CD4-positive, alpha-beta T cell treated with Interleukin-21 for 1 hour (primary cell): ENCODE measurements at places on chromosomes 5 and 9.

GRCh38 chr9:125730168-125730567 lies 17.0 kb upstream of the PBX3 start:
- DNase-seq, result no peak

- no peak for DNase-seq
Measured at GRCh38 chr9:113307396-113307975, 4.3 kb upstream of the RNF183 start.

DNA sequence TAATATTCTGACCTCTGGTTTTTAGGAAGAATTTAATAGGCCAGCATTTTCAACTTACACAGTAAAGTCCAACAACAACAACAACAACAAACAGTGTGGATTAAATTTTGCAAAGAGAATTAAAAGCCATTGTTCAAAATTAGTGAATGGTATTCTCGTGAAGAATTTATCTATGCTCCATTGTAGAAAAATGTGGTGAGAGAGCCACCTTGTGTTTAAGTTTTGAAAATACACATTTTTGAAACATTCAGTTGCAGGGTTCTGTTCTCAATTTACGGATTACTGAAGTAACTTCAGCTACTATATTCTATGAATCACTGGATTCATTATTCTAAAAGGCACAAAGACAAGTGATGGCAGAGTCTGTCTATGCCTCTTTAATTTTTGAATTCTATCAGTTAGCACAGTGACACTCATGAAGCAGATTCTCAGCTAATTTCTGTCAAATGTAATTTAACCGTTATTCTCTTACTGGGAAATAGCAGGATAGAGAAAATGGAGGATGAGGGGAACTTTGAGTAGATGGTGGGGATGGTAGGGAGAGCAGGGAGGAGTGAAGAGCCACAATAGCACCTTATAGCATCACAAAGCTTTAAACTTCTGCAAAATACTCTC lies 11.0 kb downstream of the CCDC152 start:
- DNase-seq, result peak; percentile 39

DNA sequence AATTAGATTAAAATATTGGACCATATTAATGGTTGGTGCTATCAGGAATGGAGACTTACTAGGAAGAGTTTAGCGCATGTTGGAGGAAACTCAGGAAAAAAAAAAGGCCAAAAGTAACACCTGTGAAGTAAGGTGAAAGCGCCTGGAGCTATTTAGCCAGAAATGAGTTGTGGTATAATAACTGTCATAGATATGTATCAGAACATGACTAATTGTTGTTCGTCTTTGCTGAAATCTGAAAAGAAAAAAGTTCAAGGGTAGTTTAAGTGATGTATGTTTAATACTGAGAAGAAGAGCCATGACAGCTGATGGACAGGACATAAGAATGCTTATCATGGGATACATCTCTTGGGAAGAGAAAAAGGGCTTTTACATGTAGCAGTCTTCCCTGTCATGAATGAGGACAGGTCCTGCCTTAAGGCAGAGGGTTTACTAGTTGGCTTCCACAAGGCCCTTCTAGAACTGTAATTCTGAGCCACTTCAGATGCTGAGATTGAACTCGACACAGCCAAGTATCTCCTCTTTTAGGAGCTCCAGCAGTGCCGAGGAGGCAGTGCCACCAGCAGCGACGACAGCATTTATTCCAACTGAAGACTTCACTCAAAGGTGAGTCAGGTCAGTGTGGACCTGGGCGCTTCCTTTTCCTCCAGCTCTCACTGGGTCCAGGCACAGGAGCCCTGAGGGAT lies 940 bp upstream of the CAMK4 start:
- no peak for DNase-seq

DNA sequence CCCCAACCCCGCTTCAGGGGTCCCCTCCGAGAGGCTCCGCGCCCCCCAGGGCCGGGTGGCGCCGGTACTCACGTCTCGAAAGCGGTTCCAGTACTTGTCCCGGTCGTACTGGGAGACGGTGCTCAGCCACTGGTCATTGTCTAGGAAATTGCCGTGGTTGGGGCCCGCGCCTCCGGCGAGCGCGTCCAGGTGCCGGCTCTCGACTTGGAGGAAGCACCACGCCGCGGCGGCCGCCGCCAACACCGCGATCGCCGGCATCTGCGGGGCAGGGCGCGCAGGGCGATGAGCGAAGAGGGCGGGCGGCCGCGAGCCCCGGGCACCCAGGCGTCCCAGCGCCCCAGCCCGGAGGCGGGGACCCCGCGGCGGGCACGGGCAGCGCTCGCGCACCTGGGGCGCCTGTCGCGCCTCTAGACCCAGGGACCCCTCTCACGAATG lies 808 bp downstream of the SPOCK1 start:
- no peak for DNase-seq

DNA sequence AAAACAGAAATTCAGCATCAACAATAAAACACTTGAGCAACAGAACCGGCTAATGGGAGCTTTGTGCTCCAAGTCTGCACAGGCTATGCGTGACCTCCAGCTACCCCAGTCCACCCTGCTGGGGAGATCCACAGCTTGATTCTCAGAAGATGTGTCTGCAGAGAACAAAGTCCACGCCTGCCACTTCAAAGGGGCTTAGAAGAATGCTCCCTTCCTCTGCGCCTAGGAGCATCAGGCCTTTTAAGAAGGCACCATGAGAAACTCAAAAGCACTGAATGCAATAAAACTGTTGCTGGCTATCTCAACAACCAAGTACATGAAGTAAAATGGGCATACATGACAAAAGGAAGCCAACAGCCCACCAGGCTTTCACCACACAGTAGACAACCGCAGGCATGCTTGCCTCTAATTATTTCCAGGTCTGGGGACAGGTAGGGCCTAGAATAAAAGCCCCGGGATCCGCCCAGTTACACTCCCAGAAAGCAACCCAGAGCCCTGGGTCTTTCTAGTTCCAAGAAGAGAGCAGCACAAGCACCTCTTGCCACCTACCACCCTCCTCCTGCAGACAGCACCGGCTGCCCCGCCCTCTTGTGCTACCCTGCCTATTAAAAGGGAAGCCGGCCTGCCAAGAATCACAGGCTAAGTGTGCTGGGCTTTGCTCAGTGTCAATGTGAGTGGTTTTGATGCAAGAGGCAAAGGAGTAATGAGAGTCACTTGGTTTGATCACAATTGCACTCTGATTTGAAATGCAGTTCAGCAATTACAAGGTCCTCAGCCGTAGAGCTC lies 123.2 kb downstream of the SPOCK1 start:
- no peak for DNase-seq

- no peak for DNase-seq
Measured at GRCh38 chr5:311963-312362, 9.6 kb upstream of the AHRR start.

DNA sequence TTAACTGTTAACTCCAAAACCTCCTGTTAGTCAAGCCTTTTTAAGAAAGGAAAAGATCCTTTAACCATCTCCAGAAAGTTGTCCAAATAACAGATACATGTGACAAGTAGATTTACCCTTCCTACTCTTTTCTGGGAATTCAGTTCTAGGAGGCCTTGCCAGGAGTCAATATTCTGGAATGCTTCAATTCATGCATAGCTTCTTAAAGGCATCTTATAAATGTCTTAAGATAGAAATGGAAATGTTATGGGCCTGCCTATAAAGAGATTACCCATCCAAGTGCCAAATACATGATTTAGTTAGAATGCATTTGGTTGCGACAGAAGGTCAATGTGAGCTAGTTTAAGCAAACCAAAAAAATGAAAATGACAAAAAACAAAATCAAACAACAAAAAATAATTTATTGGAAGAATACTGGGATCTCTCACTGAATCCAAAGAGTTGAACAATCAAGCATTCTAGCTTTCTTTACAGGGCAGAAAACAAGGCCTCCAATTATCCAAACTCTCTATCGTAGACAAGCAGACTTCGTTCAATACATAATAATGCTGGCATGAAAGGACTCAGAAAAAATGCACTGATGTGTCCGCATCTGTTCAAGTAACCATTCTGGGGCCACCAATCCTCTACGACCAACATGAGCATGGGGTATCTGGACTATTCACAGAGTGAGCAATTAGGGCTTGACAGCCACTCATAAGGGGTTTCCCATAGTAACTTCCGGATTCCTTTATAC lies 188.6 kb downstream of the CTNND2 start:
- DNase-seq, result no peak

DNA sequence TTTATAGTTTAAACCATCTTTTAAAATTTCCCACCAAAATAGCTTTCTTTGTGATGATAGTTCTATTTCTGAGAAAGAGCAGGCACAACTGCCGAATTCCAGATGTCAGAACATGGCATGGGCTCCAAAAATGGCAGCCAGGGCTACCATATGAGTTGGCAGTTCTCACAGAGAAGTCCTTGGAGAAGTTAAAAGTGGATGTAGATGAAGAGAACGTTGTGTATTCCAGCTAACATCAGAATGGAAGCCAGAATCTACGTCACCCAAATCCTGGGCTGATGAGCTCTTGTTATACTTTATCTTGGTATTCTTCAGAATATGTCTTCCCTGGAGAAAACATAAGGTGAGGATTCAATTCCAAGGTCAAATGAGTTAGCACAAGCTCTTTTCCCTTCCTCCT lies 66.9 kb upstream of the BASP1 start:
- no peak for DNase-seq

DNA sequence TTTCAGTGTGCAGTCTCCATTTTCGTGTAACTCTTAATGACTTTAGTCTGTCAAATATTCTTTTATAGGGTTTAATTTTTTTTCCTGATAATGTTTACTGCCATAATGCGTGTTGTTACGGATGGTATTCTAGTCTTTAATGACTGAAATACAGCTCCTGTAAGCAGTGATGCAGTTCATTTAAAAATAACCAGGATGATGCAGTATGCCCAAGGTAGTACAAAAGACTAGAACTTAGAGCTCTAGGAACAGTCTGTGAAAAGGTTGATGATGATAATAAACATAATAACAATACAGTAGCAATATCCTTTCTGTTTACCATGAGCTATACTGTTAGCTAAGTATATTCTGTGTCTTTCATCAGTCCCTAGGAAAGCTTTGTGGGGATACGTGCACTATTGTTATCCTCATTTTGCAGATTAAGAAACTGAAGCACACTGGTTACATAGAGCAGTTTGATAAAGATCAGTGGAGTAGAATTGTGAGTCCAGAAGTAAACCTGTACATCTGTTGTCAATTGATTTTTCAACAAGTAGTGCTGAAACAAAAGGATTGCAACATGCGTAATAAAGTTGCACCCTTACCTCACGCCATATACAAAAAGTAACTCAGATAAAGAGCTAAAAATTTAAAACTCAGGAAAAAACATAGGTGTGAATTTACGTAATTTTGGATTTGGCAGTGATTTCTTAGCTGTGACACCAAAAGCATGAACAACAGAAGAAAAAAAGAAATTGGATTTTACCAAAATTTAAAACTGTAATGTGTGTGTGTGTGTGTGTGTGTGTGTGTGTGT lies 64.5 kb downstream of the MTREX start:
- no peak for DNase-seq

GRCh38 chr9:134483361-134484184 lies 157.3 kb downstream of the RXRA start:
- DNase-seq, result no peak

- no peak for DNase-seq
Measured at GRCh38 chr9:124040186-124040931, 28.8 kb downstream of the LHX2 start.
